ENCODE measurements at places on chromosomes 2 and 18. TPM values are rescaled to one million over a fixed set of nuclear protein-coding genes. Genes with fewer than 3 reads are reported as not detected.

DNA sequence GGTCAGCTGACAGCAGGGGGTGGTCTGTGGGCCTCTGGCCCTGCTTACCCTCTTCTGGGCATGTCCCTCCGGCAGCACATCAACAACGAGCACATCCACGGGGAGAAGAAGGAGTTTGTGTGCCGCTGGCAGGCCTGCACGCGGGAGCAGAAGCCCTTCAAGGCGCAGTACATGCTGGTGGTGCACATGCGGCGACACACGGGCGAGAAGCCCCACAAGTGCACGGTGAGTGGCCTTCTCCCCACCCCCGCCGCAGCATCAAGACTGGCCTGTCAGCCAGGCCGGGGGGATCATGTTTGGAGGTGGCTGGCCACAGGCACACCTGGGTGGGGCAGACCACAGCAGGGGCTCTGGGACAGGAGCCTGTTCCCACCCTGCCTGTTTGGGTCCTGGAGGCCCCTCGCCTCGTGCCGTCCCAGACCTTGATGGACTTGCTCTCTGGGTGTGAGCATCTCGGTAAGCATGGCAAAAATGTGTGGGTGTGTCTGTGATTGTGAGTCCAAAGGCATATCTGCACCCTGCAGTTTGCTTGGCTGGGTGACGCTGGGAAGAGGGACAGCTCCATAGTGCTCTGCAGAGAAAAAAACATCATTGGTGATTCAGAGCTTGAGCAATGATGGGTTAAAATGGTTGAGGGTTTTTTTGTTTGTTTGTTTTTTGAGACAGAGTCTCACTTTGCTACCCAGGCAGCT, 242.8 kb downstream of the GLI2 start:
- no peak for DNase-seq

DNA sequence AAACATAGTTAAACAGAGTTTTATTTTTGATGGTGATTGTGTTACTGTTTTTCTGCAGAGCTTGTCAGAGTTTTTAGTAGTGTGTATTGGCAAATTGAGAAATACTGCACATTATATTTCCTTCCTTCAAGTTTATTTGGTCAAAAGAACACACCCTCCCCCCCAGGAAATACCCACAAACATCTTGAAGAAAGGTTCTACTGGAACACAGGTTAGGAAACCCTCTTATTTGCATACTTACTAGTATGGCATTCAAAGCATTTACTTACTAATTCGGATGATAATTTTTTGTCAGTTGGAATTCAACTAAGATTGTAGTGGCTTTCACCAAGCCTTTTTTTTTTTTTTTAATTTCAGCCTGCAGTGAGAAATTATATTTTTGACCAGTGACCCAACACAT, 9.1 kb downstream of the CAB39 start:
- DNase-seq: no peak

DNA sequence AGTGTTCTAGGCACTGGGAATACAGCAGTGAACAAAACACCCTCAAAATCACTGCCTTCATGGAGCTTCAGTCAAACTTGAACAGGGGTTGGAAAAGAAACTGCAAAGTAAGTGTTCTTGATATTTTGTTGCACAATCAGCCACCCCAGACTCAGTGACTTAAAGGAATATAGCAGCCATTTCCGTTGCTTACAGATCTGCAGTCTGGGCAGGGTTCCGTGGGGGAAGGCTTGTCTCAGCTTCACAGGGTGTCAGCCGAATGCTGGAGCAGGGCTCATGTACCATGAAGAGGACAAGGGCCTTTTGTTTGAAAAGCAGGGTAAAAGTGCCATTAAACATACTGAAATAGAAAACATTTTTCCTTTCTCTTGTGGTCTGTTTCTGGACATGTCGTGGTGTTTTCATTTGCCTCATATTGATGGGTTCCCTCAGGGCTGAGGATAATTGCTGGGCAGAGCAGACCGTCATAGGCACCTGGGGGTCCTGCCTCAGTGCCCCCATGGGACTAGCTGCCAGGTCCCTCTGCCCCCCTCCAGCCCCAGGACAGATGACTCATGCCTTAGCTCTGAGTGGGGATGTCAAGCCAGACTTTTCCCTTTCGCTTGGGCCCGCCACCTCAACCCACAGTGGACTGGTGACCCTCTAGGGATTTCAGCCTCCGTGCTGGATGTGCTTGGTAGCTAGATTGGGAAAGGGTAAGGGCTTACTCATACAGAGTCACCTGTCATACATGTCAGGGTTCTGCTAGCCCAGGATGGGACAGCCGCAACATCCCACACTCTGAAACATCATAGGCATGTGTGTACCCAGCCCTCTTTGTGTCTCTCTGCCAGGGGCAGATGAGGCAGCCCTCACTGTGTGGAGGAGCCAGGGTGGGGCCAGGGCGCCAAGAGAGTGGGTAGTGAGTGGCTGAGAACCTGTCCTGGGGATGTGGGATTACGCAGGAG, 96.5 kb downstream of the PTPRM start:
- no peak for DNase-seq

The KIF5C gene
- 8.0 TPM for total RNA-seq

- DNase-seq: no peak
Measured at GRCh38 chr2:185531721-185532120, 206.9 kb upstream of the FSIP2 start.

The AAMP gene
- total RNA-seq: 57.0 TPM

DNA sequence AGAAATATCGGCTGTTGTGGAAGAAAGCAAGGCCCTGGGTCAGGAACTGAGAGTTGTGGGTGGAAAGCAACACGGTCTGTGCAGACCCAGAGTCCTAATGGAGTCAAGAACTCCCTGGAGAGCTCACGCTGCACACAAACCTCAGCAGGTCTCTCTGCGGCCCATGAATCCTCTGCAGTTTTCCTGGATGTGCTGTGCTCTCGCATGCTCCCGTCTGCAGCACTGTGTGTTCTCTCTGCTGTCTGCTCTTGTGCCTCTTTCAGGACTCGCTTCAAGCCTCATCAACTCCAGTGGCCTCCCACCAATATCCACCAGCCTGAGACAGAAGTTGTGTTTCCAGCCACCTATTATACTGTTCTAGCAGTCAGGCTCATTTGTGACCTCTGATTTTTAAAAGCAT, 24.3 kb downstream of the RNU4ATAC start:
- no peak for DNase-seq

DNA sequence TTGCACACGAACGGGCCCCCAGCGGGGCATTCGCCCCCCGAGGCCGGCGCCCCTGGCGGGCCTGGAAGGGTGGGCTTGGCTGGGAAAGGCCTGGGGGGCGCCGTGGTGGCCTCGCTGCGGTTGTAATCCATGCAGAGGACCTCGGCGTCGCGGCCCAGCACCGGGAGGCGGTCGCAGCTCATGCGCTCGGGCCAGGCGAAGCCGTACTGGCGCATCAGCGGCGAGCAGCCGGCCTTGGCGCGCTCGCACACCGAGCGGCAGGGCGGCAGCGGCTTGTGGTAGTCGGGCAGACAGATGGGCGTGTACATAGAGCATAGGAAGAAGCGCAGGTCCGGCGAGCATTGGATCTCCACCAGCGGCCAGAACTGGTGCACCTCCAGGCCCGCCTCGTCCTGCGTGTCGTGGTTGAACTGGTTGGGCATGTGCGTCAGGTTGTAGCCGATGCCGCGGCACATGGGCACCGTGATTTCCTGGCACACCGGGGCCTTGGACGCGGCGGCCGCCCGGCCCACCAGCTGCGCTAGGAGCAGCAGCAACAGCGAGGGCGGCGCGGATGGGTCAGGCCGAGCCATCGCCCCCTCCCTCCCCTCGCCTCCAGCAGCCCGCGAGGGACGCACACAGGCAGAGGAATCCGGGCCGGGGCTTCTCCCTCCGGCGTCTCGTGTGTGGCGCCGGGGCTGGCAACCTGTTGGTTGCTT, 1.4 kb downstream of the FZD5 start:
- peak; percentile 7 for DNase-seq

The CLEC4F gene
- total RNA-seq: not detected

DNA sequence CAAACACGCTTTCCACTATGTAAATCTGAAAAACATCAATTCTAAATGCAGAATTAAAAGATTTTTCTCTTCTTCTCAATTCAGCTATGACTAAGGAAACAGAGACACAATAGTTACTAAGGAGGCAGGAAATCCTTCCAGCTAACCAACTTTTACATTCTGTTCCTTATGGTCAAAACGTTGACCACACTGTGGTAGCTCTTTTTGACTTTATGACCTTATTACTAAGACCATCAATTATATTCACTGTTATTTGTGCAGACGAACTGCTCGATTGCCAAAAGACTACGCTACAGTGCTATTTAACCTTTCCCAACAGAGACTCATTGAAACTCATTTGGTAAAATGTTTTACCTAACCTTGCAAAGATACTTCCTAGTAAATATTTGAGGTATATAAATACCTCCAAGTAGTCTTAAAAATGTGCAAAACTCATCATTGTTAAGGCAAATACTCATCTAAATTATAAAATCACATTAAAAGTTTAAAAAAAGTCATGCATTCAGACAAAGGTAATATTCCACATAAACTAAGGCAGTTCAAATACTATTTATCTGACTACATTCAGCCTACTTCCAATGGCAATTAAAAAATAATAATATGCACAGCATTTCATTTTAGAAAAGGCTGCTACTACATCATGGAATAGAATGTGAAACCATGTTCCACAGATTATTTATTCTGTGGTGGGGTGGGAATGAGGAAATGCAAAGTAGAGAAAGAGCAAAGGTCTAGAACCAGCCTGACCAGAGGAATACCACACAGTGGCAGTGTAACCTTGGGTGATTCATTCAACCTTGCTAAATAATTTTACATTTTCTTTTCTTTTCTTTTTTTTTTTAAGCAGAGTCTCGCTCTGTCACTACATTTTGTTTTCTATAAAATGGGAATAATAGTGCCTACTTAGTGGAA, 139.9 kb downstream of the THADA start:
- DNase-seq: no peak

- no peak for DNase-seq
Measured at GRCh38 chr2:43305517-43305916, 79.1 kb upstream of the ZFP36L2 start.

The ZAP70 gene
- 503 TPM for total RNA-seq

GRCh38 chr2:120239488-120240287, 13.0 kb upstream of the RALB start:
- no peak for DNase-seq

GRCh38 chr2:101200676-101201075, 49.5 kb upstream of the TBC1D8 start:
- DNase-seq: no peak

GRCh38 chr2:154710685-154711084, 12.2 kb downstream of the KCNJ3 start:
- no peak for DNase-seq

The SPATA3 gene
- not detected for total RNA-seq

GRCh38 chr2:151922845-151923666, 94.8 kb upstream of the ARL5A start:
- DNase-seq: no peak

GRCh38 chr18:50469380-50469781, 90.5 kb upstream of the MAPK4 start:
- no peak for DNase-seq

The HOXD9 gene
- total RNA-seq: not detected

The RNU2-63P gene
- total RNA-seq: 3.7 TPM

DNA sequence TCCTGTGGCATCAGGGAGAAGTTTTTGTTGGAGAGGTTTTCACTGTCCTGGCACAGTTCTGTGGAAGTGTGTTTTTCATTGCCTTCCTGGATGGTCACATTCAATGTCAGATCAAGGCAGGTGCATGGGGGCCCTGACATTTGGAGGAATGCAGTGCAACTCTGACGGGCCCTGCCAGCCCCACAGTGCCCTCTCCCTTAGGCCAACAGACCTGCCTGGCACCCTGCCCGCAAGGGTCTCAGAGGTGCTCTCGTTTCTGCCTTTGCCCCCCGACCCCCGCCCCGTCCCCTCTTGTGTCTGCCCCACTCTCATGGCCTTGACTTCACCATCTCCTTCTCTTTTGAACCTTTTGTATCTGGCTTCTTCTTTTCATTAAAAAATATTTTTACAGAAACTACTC, 257.2 kb upstream of the HDAC4 start:
- DNase-seq: no peak

Data from naive thymus-derived CD8-positive, alpha-beta T cell (primary cell).